ENCODE measurements at places on chromosomes 2 and 18. TPM values are rescaled to one million over a fixed set of nuclear protein-coding genes. Genes with fewer than 3 reads are reported as not detected.

The WBP1 gene
- 49.0 TPM for total RNA-seq

The EMILIN1 gene
- total RNA-seq = 0.10 TPM

The SERPINB12 gene
- total RNA-seq = not detected

The GALNT3 gene
- not detected for total RNA-seq

The FBXO36 gene
- total RNA-seq = 3.3 TPM

The PRSS56 gene
- not detected for total RNA-seq

The FBXO15 gene
- 0.31 TPM for total RNA-seq

The TDRD15 gene
- total RNA-seq = not detected

The ANAPC1 gene
- 97.1 TPM for total RNA-seq
